Activated CD4-positive, alpha-beta memory T cell treated with anti-CD3 and anti-CD28 coated beads, Interleukin-2, amount 10 ng/mL, durations not matched to agents 7 days and 5 days (primary cell): ENCODE measurements at places on chromosomes 7 and 10. TPM values are rescaled to one million over a fixed set of nuclear protein-coding genes. Genes with fewer than 3 reads are reported as not detected.

DNA sequence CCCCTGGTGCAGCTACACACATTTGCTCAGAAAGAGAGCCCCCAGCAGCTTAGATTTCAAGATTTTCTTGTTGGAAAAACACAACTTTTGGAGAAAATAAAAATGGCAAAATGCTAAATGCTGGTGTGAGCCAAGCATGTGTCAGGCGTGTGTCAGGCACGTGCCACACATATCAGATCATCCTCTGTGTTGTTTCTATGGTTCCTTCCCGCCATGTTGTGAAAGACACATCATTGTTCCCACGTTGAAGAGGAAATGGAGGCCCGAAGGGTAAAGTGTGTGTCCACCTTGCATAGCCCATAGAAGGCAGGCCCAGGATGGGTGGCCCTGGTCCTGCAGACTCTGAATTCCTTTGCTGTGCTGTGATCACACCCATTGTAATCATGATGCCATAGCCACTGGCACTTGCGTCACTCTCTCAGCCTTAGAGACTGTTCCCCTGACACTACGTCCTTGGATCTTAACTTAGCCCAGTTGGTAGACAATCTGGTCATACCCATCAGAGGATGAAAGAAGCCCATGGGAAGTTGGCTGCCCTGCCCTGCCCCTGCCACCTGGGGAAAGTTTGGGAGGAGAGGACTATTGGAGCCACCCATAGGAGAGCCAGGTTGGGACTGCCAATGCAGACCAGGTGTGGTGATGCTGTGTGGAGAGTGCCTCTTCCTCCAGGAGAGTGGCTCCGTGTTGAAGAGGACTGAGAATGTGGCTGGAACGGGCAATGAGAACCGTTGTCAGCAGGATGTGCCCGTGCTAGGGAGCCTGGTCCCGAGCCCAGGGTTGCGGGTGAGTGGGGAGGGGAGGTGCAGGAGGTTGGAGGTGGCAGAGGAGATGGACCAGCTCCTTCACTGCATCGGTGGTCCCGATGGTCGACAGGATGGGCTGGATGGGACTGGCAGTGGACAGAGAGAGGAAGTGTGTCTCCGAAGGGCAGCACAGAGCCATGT lies 65.6 kb upstream of the IGFBP3 start:
- no peaks in the 10 kb centered on the region for H3K4me1 ChIP-seq
- H3K36me3 ChIP-seq: no peaks in the 10 kb centered on the region
- no peak overlapping the region for H3K4me3 ChIP-seq
- H3K27ac ChIP-seq: no peak overlapping the region
- no peak for DNase-seq
- no peaks in the 10 kb centered on the region for H3K27me3 ChIP-seq

DNA sequence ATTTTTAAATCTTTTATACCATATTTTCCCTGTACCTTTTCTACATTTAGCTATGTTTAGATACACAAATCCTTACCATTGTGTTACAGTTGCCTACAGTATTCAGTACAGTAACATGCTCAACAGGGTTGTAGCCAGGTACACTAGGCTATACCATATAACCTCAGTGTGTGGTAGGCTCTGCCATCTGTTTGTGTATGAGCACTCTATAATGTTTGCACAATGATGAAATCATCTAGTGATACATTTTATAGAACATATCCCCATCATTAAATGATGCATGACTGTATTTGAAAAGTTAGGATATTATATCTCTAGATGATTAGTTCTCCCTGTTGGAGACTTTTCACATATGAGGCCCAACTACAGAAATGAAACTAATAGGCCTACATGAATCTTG lies 188.6 kb downstream of the STK31 start:
- no peaks in the 10 kb centered on the region for H3K36me3 ChIP-seq
- H3K4me3 ChIP-seq: no peak overlapping the region
- H3K27me3 ChIP-seq: peaks cover 10% of the 10 kb centered on the region
- peaks cover 22% of the 10 kb centered on the region for H3K4me1 ChIP-seq
- DNase-seq: no peak
- H3K27ac ChIP-seq: no peak overlapping the region

The ADARB2 gene
- total RNA-seq: 2.5 TPM

The NPSR1 gene
- not detected for total RNA-seq

DNA sequence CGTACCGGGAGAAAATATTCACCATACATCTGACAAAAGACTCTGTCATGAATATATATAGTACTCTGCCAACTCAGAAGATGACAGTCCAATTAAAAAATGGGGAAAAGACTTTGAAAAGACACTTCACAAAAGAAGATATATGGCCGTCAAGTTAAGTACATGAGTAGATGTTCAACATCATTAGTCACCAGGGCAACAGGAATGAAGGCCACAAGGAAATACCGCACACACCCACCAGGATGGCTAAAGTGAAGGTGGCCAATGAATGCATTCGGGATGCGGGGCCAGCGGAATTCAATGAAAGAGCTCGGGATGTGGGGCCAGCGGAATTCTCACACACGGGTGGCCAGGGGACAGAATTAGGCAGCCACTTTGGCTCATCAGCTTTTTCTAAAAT lies 42.2 kb downstream of the MAD1L1 start:
- no peak overlapping the region for H3K4me3 ChIP-seq
- no peak overlapping the region for H3K27ac ChIP-seq
- H3K36me3 ChIP-seq: peaks cover 28% of the 10 kb centered on the region
- no peak for DNase-seq

- no peaks in the 10 kb centered on the region for H3K27me3 ChIP-seq
- DNase-seq: no peak
- no peak within 1 kb of the TSS for H3K4me3 ChIP-seq
- H3K4me1 ChIP-seq: no peaks in the 10 kb centered on the region
- peaks cover 14% of the 10 kb centered on the region for H3K36me3 ChIP-seq
- H3K27ac ChIP-seq: no peak within 1 kb of the TSS
Observed at GRCh38 chr7:23710000-23710399, at the start of gene STK31. Gene STK31 (plus strand): TSS chr7:23710219. CDS start chr7:23710286, 67 bp downstream.

The ANKRD30A gene
- total RNA-seq: not detected

The STEAP1B gene
- total RNA-seq: 0.30 TPM

- no peaks in the 10 kb centered on the region for H3K4me1 ChIP-seq
- no peak for DNase-seq
- H3K36me3 ChIP-seq: no peaks in the 10 kb centered on the region
- H3K4me3 ChIP-seq: no peak overlapping the region
- no peak overlapping the region for H3K27ac ChIP-seq
Observed at GRCh38 chr10:9068003-9068402, 1013.5 kb downstream of the GATA3 start.

The DRGX gene
- total RNA-seq: not detected

The LRRN3 gene
- total RNA-seq: 19.2 TPM

The CTAGE4 gene
- 5.3 TPM for total RNA-seq

The RADIL gene
- 0.05 TPM for total RNA-seq
